ENCODE measurements at places on chromosomes 12 and 14. TPM values are rescaled to one million over a fixed set of nuclear protein-coding genes. Genes with fewer than 3 reads are reported as not detected.

- peak; percentile 19 for DNase-seq
Observed at GRCh38 chr14:103847451-103848174, at the start of gene PPP1R13B. Gene PPP1R13B, minus strand, starts transcription at chr14:103847575. Its CDS starts 268 bp downstream, at chr14:103847307.

GRCh38 chr14:50778721-50779483 lies 52.1 kb downstream of the NIN start:
- no peak for DNase-seq

The ZDHHC22 gene
- polyA plus RNA-seq: not detected

- no peak for DNase-seq
Observed at GRCh38 chr12:124566161-124566996, 1.0 kb downstream of the NCOR2 start.

- no peak for DNase-seq
Observed at GRCh38 chr14:31955936-31956579, 121.0 kb upstream of the ARHGAP5 start.

DNA sequence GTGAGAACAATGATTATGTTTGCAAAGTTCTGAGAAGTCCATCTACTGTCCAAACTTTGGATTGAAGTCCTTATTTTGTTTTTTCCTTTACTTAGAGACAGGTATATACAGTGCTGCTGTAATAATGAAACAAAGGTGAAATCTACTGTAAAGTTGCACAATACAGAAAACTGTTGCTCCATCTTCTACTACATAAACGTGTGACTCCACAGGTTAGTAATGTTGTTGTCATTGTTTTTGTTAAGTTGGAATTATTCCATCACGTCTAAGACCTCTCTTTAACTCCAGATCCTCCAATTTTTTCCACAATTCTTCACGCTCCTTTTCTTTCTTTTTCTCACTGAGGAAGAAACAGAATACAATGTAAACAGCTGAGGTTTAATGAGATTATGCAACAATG lies 57.0 kb upstream of the GPHB5 start:
- no peak for DNase-seq

GRCh38 chr12:27142101-27142721 lies 59.8 kb upstream of the C12orf71 start:
- peak; percentile 32 for DNase-seq

The LRRC74A gene
- not detected for polyA plus RNA-seq

DNA sequence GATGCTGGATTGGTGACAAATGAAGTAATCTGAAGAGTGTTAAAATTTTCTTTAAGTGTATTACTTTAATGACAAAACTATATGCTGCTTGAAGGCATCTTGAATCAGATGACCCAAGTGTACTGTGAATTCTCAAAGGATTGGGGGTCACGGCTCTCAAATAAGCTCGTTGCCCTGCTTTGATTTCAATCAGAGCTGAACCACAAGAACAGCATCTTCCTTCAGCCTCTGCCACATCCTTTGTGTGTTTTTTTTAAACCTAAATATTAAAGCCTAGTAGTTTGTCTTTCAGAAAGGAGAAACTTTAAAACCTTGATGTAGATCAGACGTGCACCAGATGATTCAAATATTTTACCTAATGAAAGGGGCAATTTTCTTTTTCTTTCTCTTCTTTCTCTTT lies 11.7 kb downstream of the ELK3 start:
- DNase-seq: no peak

The KICS2 gene
- 3.3 TPM for polyA plus RNA-seq

DNA sequence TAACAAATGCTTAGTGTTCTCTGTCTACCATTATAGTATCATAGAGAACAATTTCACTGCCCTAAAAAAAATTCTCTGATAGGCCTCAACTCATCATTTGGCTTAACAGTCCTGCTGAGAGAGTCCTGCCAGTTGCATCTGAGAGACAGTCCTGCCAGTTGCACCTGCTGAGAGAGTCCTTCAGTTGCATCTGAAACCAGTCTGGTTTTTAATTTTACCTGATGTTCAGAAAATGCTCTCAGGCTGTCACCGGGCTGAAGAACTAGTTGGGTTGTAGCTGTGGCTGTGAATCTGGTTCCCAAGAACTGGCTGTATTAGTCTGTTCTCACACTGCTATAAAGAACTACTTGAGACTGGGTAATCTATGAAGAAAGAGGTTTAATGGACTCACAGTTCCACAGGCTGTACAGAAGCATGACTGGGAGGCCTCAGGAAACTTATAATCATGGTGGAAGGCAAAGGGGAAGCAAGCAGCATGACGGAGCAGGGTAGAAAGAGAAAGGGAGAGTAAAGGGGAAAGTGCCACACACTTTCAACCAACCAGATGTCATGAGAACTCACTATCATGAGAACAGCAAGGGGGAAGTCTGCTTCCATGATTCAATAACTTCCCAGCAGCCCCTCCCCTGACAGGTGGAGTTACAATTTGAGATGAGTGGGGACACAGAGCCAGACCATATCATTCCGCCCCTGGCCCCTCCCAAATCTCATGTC lies 51.6 kb downstream of the PRKCH start:
- no peak for DNase-seq
